CD8-positive, alpha-beta memory T cell (primary cell): ENCODE measurements at places on chromosomes 2 and 18. TPM values are rescaled to one million over a fixed set of nuclear protein-coding genes. Genes with fewer than 3 reads are reported as not detected.
A peak's percentile ranks its signal among the peaks of the same experiment; 100 is the strongest.

- H3K36me3 ChIP-seq, result no peaks in the 10 kb centered on the region
- no peaks in the 10 kb centered on the region for H3K4me1 ChIP-seq
- H3K27ac ChIP-seq, result no peak overlapping the region
- H3K4me3 ChIP-seq, result no peak overlapping the region
- no peak for DNase-seq
- no peaks in the 10 kb centered on the region for H3K27me3 ChIP-seq
Measured at GRCh38 chr2:232211743-232212686, 166.5 kb upstream of the ALPP start.

GRCh38 chr2:194443926-194444325 is 1213.1 kb upstream of the SLC39A10 start:
- no peak overlapping the region for H3K27ac ChIP-seq
- no peaks in the 10 kb centered on the region for H3K27me3 ChIP-seq
- no peak for DNase-seq

- no peak overlapping the region for H3K4me3 ChIP-seq
- H3K27me3 ChIP-seq, result no peaks in the 10 kb centered on the region
- no peaks in the 10 kb centered on the region for H3K36me3 ChIP-seq
- no peak for DNase-seq
- H3K4me1 ChIP-seq, result no peaks in the 10 kb centered on the region
- H3K27ac ChIP-seq, result no peak overlapping the region
Measured at GRCh38 chr2:198628596-198628995, 824.2 kb downstream of the PLCL1 start.

DNA sequence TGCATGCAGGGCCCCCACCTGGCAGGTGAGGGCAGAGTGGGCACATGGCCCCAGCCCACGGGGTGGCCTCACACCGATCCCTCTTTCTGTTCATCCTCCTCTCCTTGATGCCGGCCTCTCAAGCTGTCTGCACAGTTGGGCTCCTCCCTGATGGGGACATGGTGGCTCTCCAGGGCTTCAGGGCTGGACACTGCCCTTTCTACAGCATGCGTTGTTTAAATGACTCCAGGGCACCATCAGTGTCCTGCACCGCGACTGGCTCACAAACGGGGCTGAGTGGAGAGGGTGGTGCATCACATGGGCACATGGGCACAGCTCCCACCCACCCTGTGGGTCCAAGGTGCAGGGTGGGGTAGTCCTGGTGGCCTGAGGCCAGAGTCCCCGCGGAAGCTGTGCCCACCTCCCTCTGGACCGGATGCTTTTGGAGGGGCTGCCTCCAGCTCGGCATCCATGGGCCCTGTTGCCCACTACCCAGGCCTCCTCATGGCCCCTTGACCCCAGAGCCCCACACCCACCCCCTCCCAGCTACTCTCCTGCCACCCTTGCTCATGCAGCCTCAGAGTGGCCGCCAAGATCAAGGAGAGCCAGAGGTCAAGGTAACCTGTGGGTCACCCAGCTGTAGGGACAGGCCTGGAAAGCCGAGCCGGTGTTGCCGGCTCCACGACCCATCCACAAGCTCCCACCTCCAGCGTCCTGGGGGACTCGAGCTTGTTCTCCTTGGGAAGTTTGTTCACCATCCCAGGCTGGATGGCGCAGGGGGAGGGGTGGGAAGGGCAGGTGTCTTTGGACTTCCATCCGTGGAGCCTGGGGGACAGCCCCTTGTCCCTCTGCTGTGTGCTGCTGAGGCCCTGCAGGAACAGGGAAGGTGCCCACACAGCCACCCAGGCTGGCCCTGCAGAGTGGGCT is 12.3 kb upstream of the SNED1 start:
- no peak overlapping the region for H3K27ac ChIP-seq
- no peaks in the 10 kb centered on the region for H3K36me3 ChIP-seq
- no peaks in the 10 kb centered on the region for H3K27me3 ChIP-seq
- DNase-seq, result peak; percentile 39
- no peaks in the 10 kb centered on the region for H3K4me1 ChIP-seq

DNA sequence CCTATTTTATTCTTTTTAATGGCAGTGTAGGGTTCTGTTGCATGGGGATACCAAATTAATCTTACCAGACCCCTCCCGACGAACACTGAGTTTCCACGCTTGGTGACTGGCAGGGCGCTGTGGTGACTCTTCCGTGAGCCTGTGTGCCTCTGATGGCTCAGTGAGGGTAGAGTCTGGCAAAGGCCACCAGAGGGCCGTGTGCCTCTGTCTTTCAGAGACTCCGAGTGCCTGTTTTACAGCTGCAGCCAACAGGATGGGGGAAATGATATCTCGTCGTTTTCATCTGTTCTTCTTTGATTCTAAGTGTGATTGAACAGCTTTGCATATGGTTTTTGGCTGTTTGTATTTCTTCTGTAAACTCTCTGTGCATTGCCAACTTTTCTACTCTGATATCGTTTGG is 99.8 kb downstream of the ZNF236 start:
- H3K27ac ChIP-seq, result no peak overlapping the region
- peaks cover 27% of the 10 kb centered on the region for H3K36me3 ChIP-seq
- H3K4me1 ChIP-seq, result peaks cover 4% of the 10 kb centered on the region
- H3K4me3 ChIP-seq, result no peak overlapping the region
- DNase-seq, result no peak

DNA sequence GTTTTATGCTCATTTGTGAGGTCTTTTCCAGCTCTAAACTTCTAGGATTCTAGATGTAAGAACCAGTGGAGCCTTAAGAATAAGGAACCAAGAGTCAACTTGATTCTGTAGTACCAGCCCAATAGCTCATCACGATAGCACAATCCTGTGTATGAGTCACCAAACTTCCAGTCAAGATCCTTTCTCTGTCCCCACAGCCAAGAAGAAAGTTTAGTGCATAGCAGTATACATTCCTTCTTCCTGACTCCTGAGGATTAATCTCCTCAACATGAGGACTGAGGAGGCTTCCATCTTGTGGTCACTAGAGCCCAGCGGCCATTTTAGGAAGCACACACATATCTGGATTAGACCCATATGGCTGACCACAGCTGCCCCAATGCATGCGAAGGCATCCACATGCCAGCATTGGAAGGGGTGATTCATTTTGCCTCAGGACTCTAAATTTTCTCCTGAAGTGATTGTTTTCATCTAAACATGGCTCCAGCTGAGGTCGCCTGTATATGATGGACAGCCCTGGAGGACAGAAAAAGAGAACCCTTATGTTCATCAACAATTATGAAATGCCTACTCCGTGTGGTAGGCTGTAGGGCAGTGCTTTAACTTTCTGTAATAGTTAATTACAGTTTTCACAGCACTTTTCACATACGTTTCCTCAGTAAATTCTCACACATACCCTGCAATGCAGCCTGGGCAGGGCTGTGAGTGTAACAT is 53.5 kb downstream of the RASGRP3 start:
- DNase-seq, result no peak
- H3K27me3 ChIP-seq, result no peaks in the 10 kb centered on the region
- H3K27ac ChIP-seq, result no peak overlapping the region
- H3K4me1 ChIP-seq, result no peaks in the 10 kb centered on the region

DNA sequence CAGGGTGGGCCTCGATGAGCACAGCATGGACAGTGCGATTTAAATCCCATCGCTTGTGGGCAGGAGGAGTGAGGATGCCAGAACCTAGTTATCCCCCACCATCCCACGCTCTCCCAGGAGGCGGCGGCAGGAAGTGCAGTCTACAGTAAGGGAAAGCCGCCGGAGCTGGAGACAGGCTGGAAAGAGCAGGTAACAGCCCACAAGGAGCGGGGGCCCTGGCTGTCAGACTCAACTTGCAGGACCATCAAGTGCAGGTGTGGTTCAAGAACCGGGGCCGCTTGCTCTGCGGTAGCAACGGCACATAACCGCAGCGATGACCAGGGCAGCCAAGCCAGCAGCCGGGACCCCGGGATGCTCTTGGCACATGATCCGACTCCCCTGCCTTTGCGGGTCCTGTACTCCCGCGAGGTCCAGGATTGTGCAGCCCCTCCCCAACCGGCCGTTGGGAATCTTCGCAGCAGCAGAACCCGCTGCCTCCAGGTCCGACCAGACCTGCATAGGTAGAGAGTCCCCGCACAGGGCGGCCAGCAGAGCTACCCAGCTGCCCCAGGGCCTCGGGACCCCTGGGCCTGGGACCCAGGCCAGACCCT is 82.1 kb downstream of the BIN1 start:
- H3K36me3 ChIP-seq, result no peaks in the 10 kb centered on the region
- H3K4me1 ChIP-seq, result peaks cover 7% of the 10 kb centered on the region
- DNase-seq, result no peak
- H3K4me3 ChIP-seq, result peak overlapping the region; percentile 80

DNA sequence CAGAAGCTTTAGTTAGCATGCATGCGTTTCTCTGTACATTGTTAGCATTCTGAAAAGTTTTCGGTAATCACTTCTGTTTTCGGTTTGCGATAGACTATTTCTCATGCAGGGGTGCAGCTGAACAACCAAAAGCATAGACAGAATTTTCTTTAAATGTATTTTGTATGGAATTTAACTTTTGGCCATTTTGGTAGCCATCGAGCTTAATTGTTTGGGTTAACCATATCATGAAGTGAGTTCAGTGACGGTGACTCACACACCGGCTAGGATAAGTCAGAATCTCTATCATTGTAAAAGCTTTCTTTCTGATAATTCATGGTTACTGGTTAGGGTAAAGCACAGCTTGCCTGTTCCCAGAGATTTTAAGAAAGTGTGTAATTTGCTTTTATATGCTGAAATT is 107.2 kb downstream of the CD226 start:
- DNase-seq, result no peak
- no peaks in the 10 kb centered on the region for H3K36me3 ChIP-seq
- no peak overlapping the region for H3K4me3 ChIP-seq
- H3K27ac ChIP-seq, result no peak overlapping the region

DNA sequence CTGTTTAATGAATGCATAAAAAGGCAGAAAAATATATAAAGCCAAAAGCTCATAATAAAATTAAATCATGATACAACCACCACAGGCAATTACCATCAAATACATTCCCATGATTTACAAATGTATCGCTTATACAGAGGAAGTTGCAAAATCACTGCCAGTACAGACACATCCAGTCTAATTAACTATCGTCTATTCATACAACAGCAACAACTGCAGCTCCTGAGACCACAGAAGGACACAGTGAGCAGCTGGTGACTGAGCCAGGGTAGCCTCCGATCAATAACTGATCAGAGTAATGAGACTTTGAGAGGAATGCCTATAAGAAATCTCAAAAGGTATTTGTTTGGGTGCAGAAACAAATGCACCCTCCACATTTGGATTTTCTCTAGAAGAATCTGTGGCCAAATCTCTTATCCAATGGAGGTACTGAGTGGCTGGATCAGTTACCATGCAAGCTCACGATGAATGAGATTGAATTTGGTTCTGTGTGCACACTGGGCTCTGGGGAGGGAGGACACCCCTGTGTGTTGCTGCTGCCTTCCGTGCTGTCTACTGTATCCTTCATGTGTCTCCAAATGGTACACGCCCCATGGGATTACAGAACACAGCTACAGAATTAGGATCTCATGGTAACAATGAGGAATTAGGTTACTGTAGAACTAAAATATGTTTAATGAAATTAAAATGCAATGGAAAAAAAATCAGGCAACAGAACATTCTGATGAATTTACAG is 119.6 kb downstream of the MBP start:
- no peak overlapping the region for H3K4me3 ChIP-seq
- no peak for DNase-seq

- no peak overlapping the region for H3K4me3 ChIP-seq
- no peak overlapping the region for H3K27ac ChIP-seq
- DNase-seq, result no peak
Measured at GRCh38 chr2:39705638-39706037, 39.9 kb downstream of the TMEM178A start.

GRCh38 chr2:239165206-239165831 is 235.5 kb downstream of the HDAC4 start:
- H3K4me1 ChIP-seq, result peaks cover 19% of the 10 kb centered on the region
- H3K27ac ChIP-seq, result no peak overlapping the region
- no peaks in the 10 kb centered on the region for H3K36me3 ChIP-seq
- DNase-seq, result no peak
- no peaks in the 10 kb centered on the region for H3K27me3 ChIP-seq
- H3K4me3 ChIP-seq, result no peak overlapping the region

DNA sequence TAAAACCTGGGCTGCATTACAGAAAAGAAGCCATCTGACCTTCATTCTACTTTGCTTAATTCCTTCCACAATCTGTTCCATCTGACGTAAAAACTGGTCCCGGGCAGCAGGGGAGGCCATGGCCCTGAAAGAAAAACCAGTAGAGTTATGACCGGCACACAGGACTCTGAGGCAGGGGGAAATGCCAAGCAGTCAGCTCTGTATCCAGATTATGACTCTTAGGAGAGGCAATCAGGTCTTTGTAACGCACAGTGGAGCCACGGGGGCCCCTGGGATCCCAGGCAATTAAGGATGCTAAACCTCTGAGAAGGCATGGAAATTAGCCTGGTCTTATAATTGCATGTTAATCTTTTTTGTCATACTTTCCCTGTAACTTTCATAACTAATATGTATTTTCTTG is 78.4 kb downstream of the CCDC93 start:
- DNase-seq, result no peak
- H3K4me1 ChIP-seq, result no peaks in the 10 kb centered on the region
- H3K27me3 ChIP-seq, result no peaks in the 10 kb centered on the region
- H3K27ac ChIP-seq, result no peak overlapping the region
- no peak overlapping the region for H3K4me3 ChIP-seq
- H3K36me3 ChIP-seq, result peaks cover 79% of the 10 kb centered on the region

GRCh38 chr2:149223472-149224095 is 106.8 kb upstream of the LYPD6 start:
- no peaks in the 10 kb centered on the region for H3K27me3 ChIP-seq
- no peaks in the 10 kb centered on the region for H3K36me3 ChIP-seq
- DNase-seq, result no peak
- no peaks in the 10 kb centered on the region for H3K4me1 ChIP-seq

- H3K27me3 ChIP-seq, result no peaks in the 10 kb centered on the region
- H3K27ac ChIP-seq, result no peak overlapping the region
- H3K4me3 ChIP-seq, result no peak overlapping the region
- no peaks in the 10 kb centered on the region for H3K4me1 ChIP-seq
- no peaks in the 10 kb centered on the region for H3K36me3 ChIP-seq
Measured at GRCh38 chr18:8293184-8293583, 316.1 kb upstream of the RAB12 start.

GRCh38 chr2:14977021-14977420 is 344.5 kb downstream of the LRATD1 start:
- H3K36me3 ChIP-seq, result no peaks in the 10 kb centered on the region
- no peaks in the 10 kb centered on the region for H3K27me3 ChIP-seq
- no peak for DNase-seq
- no peaks in the 10 kb centered on the region for H3K4me1 ChIP-seq

DNA sequence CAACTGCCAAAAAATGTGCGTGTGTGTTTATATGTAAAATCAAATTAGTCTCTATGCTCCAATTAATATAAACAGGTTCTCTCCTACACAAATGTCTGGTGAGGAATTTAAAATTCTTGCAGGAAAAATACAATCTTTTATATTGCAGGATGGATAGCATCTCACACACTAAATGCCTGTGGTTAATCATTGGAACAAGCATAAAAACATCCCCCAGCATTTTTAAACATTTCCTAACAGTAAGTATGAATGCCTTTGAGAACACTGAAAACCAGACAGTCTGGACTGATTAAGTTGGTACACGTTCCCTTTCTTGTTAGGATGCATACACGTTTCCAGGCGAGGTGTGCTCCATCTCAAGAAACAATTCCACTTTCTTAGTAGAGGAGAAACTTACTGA is 29.9 kb upstream of the PDE1A start:
- no peak for DNase-seq
- H3K27ac ChIP-seq, result no peak overlapping the region
- no peaks in the 10 kb centered on the region for H3K4me1 ChIP-seq
- no peaks in the 10 kb centered on the region for H3K36me3 ChIP-seq
- H3K27me3 ChIP-seq, result no peaks in the 10 kb centered on the region

CYS1 gene
- 0.07 TPM for polyA plus RNA-seq

SLC30A3 gene
- not detected for polyA plus RNA-seq

POTEE gene
- 0.14 TPM for polyA plus RNA-seq

BOK gene
- not detected for polyA plus RNA-seq

TUBA4B gene
- not detected for polyA plus RNA-seq

UGT1A10 gene
- polyA plus RNA-seq, result not detected

PTH2R gene
- not detected for polyA plus RNA-seq

SLC23A3 gene
- not detected for polyA plus RNA-seq
